ENCODE measurements at places on chromosomes 7 and 10.

GRCh38 chr10:111511751-111512150 is 434.9 kb downstream of the ADRA2A start:
- DNase-seq: no peak

GRCh38 chr7:68559518-68559917 is 1038.8 kb upstream of the AUTS2 start:
- no peak for DNase-seq

GRCh38 chr7:128005759-128006159 is 25.5 kb downstream of the LRRC4 start:
- DNase-seq: no peak

GRCh38 chr10:34176351-34176750 is 638.7 kb downstream of the PARD3 start:
- DNase-seq: no peak

DNA sequence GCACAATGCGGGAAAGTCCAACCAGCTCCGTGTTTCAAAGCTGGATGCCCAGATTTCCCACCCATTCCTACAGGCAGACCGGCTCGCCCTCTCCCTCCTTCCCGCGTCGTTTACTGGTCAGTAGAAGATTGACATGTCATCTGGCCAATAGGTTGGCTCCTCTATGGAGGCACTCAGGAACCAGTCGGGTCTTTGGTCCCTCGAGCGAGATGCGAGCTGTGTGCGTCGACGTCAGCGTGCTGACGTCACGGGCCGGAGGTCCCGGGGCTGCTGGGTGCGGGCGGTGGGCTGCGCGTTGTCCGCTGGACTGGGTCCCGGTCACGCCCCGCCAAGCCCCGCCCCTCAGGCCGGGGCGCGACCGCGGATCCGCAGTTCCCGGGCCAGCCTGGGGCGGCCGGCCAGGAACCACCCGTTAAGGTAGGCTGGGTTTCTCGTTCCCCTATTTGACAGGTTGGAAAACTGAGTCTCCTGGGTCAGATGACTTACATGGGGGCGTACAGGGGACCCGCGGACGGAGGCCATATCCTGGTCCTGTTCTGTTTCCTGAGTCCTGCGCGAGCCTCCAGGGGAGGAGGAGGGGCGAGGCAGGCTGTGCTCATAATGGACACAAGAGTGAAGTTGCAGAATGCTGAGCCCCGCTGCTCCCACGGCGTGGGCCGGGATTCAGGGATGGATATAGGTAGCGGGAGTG is at the start of gene STARD3NL:
Gene STARD3NL, plus strand, starts transcription at position 242 of the 691 bp plus-strand sequence. CDS start 29,260 bp downstream, outside the sequence.
- DNase-seq: peak; percentile 100

GRCh38 chr7:3464900-3465622 is 164.0 kb downstream of the SDK1 start:
- DNase-seq: no peak

DNA sequence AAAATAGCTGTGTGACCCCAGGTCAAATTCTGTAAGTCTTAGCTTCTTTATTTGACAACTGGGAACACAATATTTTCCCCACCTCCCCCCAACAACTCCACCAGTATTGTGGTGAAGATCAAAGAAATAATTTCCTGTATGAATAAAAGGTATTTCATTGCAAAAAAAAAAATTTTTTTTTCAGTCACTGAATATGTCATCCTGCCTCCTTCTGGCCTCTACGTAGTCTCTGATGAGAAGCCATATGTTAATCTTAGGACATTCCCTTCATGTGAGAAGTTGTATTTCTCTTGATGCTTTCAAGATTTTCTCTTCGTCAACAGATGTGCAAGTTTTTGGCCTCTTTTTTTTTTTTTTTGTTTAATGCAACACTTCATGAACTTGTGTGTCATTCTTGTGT is 33.0 kb downstream of the ZNF33A start:
- DNase-seq: no peak

DNA sequence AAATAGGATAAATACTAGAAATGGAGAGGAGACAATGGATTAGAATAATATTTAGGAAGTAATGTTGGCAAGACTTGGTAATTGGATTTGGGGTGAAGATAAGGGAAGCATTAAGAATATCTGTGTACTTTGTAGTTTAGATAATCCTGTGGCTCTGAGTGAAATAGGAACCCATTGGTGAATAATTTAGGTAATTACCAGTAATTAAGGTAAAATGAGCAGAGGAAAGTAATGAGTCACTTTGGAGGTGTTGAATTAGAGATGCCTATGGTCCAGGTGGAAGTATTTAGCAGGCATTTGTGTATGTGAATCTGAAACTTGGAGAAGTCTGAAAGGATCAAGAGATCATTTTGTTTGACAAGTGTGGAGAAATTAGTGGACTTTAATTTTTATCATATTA is 5.7 kb downstream of the C1GALT1 start:
- DNase-seq: no peak

DNA sequence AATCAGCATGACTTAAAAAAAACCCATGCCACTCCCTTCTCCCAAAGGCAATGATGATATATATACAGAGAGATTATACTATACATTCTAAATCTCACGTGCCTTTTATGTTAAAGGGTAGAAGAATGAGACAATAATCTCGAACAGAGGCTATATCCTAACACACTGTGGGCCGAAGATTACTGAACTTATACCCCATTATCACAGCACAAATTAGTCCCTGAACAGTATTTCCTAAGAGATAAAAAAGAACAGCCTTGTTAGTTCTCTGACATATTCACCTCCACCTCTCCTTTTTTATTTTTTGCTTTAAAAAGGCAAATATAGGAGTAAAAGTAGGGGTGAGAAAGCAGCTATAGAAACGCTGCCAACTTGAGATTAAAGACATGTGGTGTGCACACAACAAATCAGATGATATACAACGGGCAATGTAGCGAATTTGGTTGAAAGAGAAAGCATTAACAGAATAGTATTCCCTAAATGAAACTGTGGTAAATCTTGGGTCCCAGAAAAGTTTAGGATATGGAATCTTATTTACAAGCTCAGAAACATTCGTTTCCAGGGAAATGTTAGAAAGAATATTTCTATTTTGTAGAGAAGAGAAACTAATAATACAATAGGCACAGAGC is 69.5 kb downstream of the JMJD1C start:
- no peak for DNase-seq

DNA sequence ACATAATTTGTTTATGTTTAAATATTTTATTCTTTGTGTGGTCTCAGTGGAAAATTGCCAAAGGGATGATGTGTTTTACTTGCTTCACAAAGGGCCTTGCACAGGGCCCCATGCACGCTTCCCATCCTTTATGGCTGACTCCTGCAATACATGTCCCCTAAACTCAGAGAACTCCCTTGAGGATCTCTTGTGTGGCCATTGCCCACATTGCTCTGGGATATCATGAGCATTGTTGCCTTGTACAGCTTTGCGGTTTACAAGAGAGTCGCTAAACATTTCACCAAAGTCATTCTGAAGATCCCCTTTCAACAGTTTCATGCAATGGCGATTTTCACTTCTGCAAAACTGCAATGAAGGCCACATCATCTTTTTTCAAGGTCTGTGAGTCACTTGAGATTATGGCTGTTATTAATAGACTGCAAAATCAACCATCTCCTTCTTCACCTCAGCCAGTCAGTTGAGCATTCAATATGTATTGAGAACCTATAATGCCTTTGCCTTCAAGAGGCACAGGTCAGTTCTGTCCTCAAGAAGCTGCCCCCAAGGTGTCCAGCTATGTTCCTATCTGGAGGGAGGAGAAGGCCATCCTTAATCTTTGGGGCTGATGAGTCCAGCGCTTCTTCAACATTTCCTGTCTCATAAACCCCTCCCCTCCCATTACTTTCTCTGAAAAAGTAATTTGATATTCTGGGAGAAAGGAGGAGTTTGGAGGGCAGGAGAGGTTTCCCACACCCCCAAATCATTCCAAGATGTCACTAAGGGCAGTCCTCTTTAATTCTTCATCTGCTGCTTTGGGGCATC is 108.1 kb downstream of the CCDC71L start:
- DNase-seq: no peak

DNA sequence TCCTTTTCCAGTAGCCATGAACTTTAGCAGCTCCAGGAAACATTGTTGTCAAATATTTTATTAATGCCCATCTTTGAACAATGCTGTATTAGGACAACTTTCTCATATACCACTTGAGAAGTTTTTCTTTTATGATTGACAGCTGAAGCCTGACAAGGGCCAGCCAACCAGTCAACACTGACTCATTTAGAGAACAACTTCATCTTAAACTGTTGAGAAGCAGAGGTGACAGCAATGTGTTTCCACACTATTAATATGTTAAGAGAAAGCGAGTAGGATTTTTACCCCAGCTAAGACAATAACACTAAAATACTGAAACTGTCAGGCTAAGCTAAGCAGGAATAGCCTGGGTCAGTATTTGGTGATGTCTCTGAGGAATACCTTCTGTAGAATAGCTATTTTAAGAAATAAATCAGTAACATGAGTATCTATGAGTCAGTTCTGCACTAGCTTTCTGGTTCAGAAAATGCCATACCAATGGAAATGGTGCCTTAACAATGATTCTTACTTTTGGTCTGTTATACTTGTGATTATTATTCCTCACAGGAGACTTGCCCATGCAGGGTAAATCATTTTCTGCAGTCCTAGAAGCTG is 168.8 kb upstream of the POT1 start:
- no peak for DNase-seq

- no peak for DNase-seq
Measured at GRCh38 chr10:71597821-71598498, 121.6 kb downstream of the C10orf105 start.

GRCh38 chr10:33260403-33261149 is 73.9 kb downstream of the NRP1 start:
- DNase-seq: no peak

GRCh38 chr7:34747176-34747781 is 89.3 kb downstream of the NPSR1 start:
- no peak for DNase-seq

DNA sequence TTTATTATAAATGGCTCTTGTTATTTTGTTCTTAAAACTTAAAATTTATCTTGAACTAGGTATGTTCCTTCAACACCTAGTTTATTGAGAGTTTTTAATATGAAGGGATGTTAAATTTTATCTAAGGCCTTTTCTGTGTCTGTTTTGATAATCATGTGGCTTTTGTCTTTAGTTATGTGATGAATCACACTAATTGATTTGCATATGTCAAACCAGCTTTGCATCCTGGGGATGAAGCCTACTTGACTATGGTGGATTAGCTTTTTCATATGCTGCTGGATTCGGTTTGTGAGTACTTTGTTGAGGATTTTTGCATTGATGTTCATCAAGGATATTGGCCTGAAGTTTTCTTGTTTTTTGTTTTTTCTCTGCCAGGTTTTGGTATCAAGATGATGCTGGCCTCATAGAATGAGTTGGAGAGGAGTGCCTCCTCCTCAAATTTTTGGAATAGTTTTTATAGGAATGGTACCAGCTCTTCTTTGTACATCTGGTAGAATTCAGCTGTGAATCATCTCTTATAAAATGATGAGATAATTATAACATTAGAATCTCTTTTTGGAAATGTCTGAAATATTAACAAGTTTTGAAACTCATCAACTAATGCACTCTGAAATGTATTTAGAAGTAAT is 78.7 kb upstream of the AGR3 start:
- DNase-seq: no peak

- DNase-seq: peak; percentile 22
Measured at GRCh38 chr10:109912335-109913281, 10.7 kb downstream of the XPNPEP1 start.

GRCh38 chr7:55420530-55420929 is 55.4 kb downstream of the LANCL2 start:
- peak; percentile 16 for DNase-seq

- no peak for DNase-seq
Measured at GRCh38 chr7:132491391-132491945, 84.8 kb downstream of the PLXNA4 start.

- DNase-seq: no peak
Measured at GRCh38 chr7:1873857-1874589, 203.9 kb downstream of the ELFN1 start.

GRCh38 chr10:3702056-3702546 is 82.9 kb downstream of the KLF6 start:
- DNase-seq: no peak

GRCh38 chr7:9407816-9408215 is 974.4 kb downstream of the NXPH1 start:
- DNase-seq: peak; percentile 51
